ENCODE measurements at places on chromosomes 4 and X.

DNA sequence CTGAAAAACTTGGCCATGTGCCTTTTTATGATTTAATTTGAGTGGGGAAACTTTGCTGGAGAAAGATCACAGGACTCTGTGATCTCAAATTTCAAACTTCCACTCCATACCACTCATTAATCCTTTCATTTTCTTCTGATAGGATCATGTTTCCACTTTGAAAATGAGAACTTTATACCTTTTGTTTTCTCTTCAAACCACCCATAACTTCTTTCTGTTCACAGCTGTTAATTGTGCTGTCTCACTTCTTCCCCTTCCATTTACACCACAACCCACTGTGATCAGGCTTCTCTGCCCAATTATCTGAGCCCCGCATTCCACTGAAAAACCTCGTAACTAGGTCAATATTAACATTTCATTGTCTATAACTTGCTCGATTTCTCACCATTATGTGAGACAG, 47.0 kb upstream of the ARSJ start:
- DNase-seq: no peak

GRCh38 chr4:173866322-173867026, 336.4 kb upstream of the HAND2 start:
- no peak for DNase-seq

- no peak for DNase-seq
These were observed 567.6 kb upstream of the SLIT2 start for GRCh38 chr4:19684084-19684483.

DNA sequence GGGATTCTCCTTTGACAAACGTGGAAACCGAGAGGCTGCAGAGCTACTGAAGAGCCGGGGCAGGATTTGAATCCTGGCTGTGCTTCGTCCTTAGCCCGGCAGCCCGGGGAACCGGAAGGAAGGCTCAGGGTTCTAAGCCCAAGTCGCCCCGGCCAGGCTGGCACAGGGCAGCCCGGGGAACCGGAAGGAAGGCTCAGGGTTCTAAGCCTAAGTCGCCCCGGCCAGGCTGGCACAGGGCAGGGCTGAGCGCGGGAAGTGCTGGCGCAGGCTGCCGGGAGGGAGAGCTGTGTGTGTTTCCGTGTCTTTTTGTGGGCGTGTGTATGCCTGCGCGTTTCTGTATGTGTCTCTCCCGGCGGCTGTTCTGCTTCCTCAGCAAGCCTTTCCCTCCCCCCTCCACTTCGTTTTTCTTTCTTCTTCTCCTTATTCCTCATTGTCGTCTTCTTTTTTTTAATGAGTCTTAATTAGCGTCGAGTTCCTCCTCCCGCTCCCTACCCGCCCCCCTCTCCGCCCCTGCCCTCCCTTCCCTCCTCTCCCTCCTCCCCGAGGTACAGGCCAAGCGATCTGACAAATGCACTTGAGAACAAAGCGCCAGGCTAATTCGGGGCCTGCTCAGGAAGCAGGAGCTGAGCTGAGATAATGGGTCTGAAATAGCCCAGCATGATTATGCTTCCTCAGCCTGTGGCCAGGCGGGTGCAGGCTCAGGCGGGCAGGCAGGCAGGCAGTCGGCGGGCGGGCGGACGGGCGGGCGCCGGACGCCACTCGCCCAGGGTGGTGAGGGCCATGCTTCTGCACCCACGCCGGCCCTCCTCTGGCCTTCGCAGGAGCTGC, 65.9 kb downstream of the EFNB1 start:
- peak; percentile 2 for DNase-seq

GRCh38 chrX:358651-359143, 28.0 kb downstream of the PPP2R3B start:
- no peak for DNase-seq

DNA sequence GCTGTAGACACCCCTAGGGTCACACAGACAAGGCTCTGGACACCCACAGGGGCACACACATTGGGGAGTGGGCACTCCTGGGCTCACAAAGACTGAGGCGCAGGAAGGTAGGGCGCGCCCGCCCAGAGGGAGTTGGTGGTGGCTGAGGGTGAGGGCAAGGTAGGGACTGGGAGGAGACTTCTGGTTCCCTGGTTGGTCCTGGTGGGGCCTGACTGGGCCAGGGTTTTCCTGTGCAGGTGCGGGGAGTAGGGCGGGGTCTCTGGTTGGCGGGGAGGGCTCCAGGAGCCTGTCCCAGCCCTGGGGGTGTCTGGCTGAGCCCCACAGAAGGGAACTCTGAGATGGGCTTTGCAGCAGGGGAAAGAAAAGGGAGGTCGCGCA, 6.7 kb upstream of the WAS start:
- no peak for DNase-seq

DNA sequence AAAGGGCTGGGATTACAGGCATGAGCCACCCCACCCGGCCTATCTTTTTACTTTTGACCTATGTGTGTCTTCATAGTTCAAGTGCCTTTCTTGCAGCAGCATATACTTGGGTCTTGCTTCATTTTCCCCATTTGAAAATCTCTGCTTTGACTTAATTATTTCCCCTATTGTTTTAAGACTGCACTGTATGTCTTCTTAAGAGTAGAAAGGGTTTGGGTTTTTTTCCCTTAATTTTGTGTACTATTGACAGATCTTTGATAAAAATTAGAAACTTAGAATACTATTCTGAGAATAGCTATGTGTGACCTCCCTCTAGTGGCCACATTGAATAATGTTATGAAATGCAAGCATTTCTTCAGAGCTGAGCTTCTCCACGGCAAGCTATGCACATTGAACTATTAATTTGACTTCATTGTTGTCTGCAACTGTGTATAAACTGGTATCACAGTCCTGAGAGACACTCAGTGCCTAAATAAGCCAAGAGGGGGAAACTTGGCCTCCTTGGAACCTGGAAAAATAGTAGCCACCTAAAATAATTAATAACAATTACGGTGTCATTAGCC, 8.7 kb upstream of the SLC25A4 start:
- DNase-seq: no peak

DNA sequence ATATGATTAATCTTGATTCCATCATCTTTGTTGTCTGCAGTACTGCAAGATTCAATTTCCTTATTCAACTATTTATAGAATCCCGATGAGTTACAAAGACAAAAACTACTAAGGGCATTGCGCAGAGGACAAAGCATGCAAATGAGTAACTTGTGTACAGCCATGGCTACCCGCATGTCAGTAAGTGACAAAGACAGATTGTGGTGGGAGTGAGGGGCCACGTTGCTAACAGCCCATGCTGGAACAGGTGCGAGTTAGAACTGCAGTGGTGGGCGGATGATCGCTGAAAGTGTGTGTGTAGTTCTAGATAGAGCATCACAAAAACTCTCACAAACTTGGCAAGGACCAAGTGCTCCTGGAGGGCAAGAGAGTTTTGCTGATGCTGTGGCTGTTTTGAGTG, 49.5 kb downstream of the ACOX3 start:
- no peak for DNase-seq

DNA sequence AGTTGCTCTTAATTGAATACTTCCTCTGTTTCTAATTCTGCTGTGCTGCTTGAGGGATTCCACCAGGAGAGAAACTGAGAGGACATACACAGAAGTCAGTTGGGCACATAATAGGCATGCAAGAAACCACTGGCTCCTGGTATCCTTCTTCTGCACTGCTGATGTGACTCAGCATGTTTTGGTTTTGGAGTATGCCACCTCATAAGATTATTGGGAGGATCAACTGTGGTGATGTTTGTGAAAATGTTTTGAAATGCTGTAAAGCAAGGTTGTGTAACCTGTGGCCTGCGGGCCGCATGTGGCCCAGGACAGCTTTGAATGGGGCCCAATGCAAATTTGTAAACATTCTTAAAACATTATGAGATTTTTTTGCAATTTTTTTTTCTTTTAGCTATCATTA, 119.6 kb downstream of the GATB start:
- DNase-seq: no peak

GRCh38 chr4:6529021-6529420, 46.0 kb upstream of the MAN2B2 start:
- no peak for DNase-seq

DNA sequence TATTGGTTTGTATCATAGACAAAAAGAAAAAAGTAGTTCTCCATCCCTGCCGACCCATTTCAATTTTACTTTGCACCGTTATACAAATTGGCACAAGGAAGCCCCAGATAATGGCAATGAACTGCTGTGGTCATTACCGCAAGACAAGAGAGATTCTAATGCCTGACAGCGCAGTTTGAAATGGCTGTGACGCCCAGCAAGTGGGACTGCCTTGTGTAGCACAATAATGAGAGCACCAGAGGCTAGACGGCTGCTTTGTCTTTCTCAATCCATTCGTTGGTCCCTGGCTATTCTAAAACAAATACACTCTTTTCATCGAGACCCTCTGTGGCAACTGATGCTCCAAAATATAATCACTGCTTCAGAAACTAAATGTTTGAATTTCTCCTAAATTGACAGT, 192.4 kb upstream of the NEIL3 start:
- DNase-seq: no peak

Data from stimulated activated CD4-positive, alpha-beta T cell treated with anti-CD3 and anti-CD28 coated beads, Interleukin-1b, Interleukin-23, amount 100 ng/mL, for 48 hours (primary cell).